ENCODE measurements at places on chromosomes 3 and 15.

GRCh38 chr3:42140665-42141203 lies 49.6 kb downstream of the TRAK1 start:
- DNase-seq = no peak

DNA sequence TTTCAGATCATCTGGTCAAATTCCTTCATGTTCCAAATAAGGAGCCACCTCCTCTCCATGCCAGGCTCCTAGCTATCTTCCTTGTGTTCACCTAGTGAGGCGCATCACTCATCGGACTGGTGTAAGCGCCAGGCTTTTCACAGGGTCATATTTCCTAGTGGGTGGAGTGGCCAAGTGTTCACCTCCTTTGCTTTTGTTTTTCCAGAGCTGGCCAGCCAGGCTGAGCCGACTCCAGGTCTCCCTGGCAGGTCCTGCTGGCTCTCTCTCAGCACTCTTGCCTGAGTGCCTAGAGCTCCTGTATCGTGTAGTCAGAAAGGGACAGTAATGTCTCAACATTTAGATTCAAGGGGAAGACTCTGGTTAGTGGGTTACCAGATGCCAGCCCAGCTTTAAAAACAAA lies 31.0 kb downstream of the HEG1 start:
- no peak for DNase-seq

DNA sequence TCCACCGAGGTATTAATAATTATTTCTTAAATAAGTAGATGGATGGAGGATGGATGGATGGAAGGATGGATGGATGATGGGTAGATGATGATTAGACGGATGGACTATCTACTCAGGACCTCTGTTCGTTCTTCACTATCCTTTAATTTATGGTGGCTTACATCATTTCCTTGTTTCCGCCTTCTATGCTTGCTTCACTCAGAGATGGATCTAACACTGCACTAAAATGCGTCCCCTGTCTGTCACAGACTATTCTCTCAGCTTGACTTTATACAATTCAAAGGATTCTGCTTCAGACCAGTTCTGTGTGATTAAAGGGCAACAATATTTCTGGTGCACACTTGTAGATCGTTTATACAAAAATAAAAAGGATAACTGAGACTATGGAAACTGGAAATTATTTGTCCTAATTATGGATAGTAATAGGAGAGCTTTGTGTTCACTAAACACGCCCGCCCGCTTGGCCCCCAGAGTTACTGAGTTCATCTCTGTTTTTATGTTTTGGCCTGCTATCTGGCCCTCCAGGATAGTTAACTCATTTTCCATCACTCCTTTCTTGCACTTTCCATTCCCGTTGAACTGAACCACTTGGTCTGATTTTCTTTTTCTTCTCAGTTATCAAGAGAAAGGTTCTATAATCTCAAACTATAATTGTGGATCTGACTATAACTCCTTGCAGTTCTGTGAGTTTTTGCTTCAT lies 41.4 kb upstream of the CA12 start:
- no peak for DNase-seq

- DNase-seq = peak; percentile 80
Measured at GRCh38 chr3:27568393-27568792, 84.2 kb upstream of the SLC4A7 start.

DNA sequence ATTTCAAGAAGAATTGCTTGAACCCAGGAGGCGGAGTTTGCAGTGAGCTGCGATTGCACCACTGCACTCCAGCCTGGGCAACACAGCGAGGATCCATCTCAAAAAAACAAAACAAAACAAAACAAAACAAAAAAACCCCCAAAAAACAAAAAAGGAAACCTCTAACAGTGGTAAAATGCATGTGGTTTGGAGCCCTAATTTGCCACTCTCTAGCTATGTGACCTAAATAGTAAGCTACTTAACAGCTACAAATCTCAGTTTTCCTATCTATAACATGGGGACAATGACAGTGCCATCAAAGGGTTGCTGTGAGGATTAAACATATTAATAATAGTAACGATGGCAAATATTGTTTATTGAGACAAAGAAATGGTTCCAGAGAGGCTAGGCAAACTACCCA lies 119.4 kb upstream of the LMOD3 start:
- DNase-seq = no peak
